AG10803 (cell line): ENCODE measurements at places on chromosomes 1 and 21.

DNA sequence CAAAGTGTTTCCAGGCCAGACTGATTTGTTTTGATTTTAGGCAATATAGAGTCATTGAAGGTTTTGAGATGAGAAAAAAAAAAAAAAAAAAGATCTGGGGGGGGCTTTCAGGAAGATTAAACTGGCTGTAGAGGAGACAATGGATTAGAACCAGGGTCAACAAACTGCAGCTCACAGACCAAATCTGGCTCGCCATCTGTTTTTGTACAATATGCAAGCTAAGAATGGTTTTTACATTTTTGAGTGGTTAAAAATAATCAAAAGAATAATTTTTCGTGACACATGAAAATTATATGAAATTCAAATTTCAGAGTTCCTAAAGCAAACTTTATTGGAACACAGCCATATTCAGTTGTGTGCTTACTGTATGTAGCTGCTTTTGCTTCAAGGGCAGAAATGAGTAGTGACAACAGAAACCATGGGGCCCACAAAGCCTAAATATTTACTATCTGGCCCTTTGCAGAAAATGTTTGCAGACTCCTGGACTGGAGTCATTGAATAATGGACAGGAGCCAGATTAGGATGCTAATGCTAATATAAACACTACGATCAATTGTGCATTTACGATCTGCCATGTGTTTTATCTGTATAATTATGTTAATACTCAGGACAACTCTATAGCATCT, 375.7 kb upstream of the DAB1 start:
- no peak for DNase-seq

- no peak for DNase-seq
Measured at GRCh38 chr1:209417761-209418160, 165.8 kb upstream of the CAMK1G start.

- no peak for DNase-seq
Measured at GRCh38 chr21:15001857-15002606, 62.8 kb downstream of the NRIP1 start.

GRCh38 chr1:233909195-233909594, 4.7 kb downstream of the SLC35F3 start:
- peak; percentile 20 for DNase-seq

- no peak for DNase-seq
Measured at GRCh38 chr1:199747984-199748383, 279.5 kb upstream of the NR5A2 start.

- no peak for DNase-seq
Measured at GRCh38 chr1:234858722-234859121, 248.7 kb upstream of the IRF2BP2 start.

- peak; percentile 98 for DNase-seq
Measured at GRCh38 chr1:55974714-55975441, 604.5 kb downstream of the PLPP3 start.

DNA sequence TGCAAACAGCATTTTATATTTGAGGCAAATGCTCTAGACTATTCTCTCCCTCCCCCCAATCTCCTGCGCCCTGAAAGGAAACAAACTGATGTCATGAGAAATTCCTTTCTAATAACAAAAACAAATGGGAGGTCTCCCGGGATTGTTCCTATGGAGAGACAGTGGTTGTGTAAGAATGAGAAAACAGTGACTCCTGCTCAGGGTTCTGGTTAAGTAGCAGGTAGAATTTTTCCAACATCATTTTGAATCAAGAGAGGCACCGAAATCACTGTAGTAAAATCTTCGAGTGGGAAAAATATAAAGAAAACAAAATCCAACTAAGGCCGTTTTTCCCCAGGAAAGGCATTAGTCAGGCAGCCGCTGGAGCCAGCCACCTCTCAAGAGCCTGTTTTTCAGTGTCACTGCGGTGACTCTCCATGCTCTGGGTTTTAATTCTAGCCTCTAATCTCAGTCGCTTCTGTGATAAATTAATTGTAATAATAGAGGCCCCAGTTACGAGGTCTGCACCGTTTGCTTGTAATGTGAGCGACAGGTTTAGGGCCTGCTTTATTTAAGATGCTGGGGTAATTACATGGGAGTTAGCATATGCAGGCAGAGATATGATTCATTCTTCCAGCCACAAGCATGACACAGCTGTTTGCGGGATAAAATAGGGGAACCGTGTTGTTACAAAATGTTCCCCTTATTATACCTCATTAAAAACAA, 80.3 kb downstream of the RNF220 start:
- DNase-seq = peak; percentile 79

GRCh38 chr1:108847494-108847893, 9.4 kb downstream of the AKNAD1 start:
- DNase-seq = no peak

GRCh38 chr1:156664046-156664766, 13.0 kb downstream of the NES start:
- peak; percentile 52 for DNase-seq
